ENCODE measurements at places on chromosomes 13 and 19. TPM values are rescaled to one million over a fixed set of nuclear protein-coding genes. Genes with fewer than 3 reads are reported as not detected.

The CBY2 gene
- total RNA-seq: not detected

The FXYD3 gene
- not detected for total RNA-seq

The NLRP4 gene
- total RNA-seq: not detected

The KLK2 gene
- not detected for total RNA-seq

The NKG7 gene
- not detected for total RNA-seq

The S1PR4 gene
- total RNA-seq: 1.6 TPM

The MYO9B gene
- total RNA-seq: 84.0 TPM

The LYPD3 gene
- total RNA-seq: under 0.01 TPM

The FPR2 gene
- total RNA-seq: not detected

The ZNF135 gene
- total RNA-seq: 2.1 TPM

The CACNG8 gene
- 0.33 TPM for total RNA-seq

The PARP4 gene
- 68.6 TPM for total RNA-seq

The FAM216B gene
- not detected for total RNA-seq

The SELENOV gene
- not detected for total RNA-seq

The KLC3 gene
- total RNA-seq: not detected

The HS6ST3 gene
- total RNA-seq: 0.65 TPM

The TEX29 gene
- total RNA-seq: not detected

The CYP2S1 gene
- 2.0 TPM for total RNA-seq

The ZNF607 gene
- total RNA-seq: 2.9 TPM
